ENCODE measurements at places on chromosomes 13 and 19.

- DNase-seq: no peak
These were observed 56.2 kb downstream of the ABCC4 start for GRCh38 chr13:95245071-95245470.

- DNase-seq: no peak
These were observed 58.5 kb downstream of the CEBPG start for GRCh38 chr19:33432015-33432414.

GRCh38 chr13:78176880-78177279 lies 258.2 kb upstream of the EDNRB start:
- DNase-seq: no peak

- DNase-seq: no peak
These were observed 4.1 kb upstream of the C13orf46 start for GRCh38 chr13:113977976-113978375.

- DNase-seq: no peak
These were observed 129.1 kb downstream of the TM9SF2 start for GRCh38 chr13:99630269-99630898.

GRCh38 chr13:43026262-43026661 lies 2.9 kb downstream of the DNAJC15 start:
- DNase-seq: no peak

DNA sequence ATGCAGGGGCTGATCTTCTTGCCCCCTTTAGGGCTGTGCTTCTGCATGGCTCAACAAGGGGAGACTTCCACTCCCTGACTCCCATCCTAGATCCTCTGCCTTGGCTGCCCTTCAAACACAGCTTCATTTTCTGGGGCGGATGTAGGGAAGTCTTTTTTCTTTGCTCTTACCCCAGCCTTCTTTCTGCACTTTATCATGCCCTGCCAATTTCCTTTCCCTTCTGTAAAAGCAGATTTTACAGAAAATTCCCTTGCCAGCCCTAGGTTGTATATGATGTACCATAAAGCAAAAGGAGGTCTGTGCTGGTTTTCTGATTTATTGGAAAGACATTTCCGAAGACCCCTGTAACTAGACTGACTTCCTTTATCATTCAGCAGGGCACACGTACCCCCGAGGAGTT lies 283.4 kb downstream of the SHISA2 start:
- no peak for DNase-seq
